ENCODE measurements at places on chromosomes 5 and 9. TPM values are rescaled to one million over a fixed set of nuclear protein-coding genes. Genes with fewer than 3 reads are reported as not detected.
A peak's percentile ranks its signal among the peaks of the same experiment; 100 is the strongest.

GRCh38 chr5:7181841-7182240, 214.1 kb upstream of the ADCY2 start:
- no peak for ATAC-seq

- ATAC-seq: peak; percentile 87
Observed at GRCh38 chr9:99425923-99426842, 204.1 kb downstream of the SEC61B start.

The CA9 gene
- not detected for total RNA-seq

The CARTPT gene
- not detected for total RNA-seq

The OLFM1 gene
- 64.8 TPM for total RNA-seq

The RABGAP1 gene
- 33.2 TPM for total RNA-seq

DNA sequence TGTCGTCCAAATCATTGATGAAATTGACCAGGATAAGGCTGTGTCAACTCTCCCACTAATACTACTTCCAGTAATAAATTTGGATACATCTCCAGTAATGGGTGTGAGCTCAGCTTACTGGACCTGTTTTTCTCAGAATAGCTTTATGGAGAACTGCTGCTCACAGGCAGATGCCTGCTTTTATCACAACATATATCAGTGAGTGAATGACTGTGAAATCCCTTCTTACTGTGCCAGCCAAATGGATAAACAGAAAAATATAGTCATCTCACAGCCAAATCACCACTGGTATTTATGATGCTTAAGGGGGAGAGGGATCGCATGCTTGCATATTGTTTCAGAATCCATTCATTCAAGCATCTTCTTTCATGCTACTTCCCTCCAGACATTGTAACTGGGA, 148.4 kb upstream of the PAPPA start:
- ATAC-seq: no peak

The THBS4 gene
- 10.1 TPM for total RNA-seq

DNA sequence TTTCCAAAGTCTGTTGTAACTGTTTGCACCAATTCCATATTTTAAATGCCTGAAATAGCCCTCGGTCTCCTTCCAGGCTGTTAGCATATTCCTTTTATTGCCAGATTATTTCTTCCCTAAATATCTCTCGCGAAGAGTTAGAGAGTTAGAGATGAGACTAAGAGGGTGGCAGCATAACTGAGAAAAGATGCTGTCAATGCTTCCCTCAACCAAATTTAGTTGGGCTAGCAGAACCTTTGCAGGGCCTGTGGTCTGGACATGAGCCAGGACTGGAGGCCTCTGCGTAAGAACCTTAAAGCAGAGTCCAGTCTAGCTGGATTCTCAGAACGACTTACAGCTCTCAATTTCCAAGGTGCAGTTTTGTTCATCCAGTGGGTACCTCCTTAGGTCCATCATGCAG, 135.9 kb downstream of the GABRB2 start:
- ATAC-seq: no peak

DNA sequence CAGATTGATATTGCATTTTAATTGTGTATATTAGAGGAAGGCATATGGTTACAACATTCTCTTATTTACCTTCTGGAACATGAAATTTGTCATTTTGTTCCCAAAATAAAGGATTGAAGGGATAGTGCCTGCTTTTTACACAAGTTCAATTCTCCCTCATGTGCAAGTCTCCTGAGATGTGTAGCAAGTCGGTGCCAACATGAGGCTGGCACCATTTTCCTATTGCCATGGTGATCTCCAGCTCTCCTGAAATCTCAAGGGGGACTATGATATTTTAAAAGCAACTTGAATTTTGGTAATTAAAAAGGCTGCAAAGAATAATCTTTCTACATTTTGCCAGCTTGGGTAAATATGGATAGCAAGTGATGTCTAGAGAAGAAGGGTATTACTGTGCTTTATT, 693.3 kb upstream of the WWC1 start:
- ATAC-seq: no peak
